Tibial artery (tissue), 4 donors: ENCODE measurements at places on chromosomes 4 and X.

GRCh38 chr4:69957209-69957608 lies 8.3 kb downstream of the CSN2 start:
- H3K4me1 ChIP-seq: no peaks in the 10 kb centered on the region
- no peaks in the 10 kb centered on the region for H3K27me3 ChIP-seq
- no peak overlapping the region for H3K27ac ChIP-seq
- H3K36me3 ChIP-seq: no peaks in the 10 kb centered on the region
- no peak for DNase-seq

GRCh38 chr4:76105652-76106051 lies 31.1 kb downstream of the ART3 start:
- no peak overlapping the region for H3K4me3 ChIP-seq
- H3K36me3 ChIP-seq: no peaks in the 10 kb centered on the region
- H3K4me1 ChIP-seq: no peaks in the 10 kb centered on the region
- H3K27me3 ChIP-seq: no peaks in the 10 kb centered on the region

- no peak for DNase-seq
- no peaks in the 10 kb centered on the region for H3K4me1 ChIP-seq
- no peaks in the 10 kb centered on the region for H3K27me3 ChIP-seq
Measured at GRCh38 chr4:68765876-68766275, 49.9 kb upstream of the UGT2B10 start.

DNA sequence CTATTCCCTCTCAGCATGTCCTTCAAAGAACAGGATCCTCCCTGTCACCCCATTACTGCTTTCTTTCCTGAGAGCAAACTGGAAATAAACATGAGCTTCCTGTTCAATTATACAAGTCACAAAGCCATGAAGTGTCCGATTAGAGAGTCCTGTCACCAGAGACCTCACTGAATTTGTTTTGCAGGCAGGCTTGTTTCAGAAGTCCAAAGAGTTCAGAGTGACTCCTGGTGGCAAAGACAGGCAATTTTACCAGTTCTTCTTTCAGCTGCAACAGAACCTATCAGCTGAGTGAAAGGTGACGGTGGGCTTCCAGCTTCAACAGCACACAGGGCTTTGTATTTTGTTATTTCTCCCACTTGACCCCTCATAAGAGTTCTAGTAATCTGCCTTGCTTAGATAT lies 6.4 kb downstream of the ELK1 start:
- no peak overlapping the region for H3K27ac ChIP-seq
- no peak overlapping the region for H3K4me3 ChIP-seq
- DNase-seq: no peak
- H3K4me1 ChIP-seq: peaks cover 9% of the 10 kb centered on the region

DNA sequence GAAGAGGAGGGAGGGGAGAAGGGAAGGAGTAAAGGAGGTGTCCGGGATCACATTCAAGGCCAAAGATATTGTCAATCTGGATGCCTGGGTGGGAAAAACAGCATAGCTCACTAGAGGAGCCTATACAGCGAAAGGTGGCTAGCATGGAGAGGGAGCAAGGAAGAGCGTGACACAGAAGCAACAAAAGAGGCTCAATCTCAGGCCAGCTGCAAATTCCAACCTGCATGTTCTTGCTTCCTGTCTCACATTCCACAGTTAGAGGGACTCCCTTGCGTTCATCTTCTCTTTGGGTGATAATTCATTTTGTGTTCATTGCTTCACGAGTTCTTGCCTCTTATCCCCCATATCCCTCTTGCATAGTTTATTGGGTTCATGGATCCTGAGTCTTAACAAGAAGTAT lies 3.0 kb upstream of the CLNK start:
- H3K4me1 ChIP-seq: no peaks in the 10 kb centered on the region
- no peak for DNase-seq
- H3K27ac ChIP-seq: no peak overlapping the region
- H3K36me3 ChIP-seq: no peaks in the 10 kb centered on the region
- no peaks in the 10 kb centered on the region for H3K27me3 ChIP-seq
- no peak overlapping the region for H3K4me3 ChIP-seq

DNA sequence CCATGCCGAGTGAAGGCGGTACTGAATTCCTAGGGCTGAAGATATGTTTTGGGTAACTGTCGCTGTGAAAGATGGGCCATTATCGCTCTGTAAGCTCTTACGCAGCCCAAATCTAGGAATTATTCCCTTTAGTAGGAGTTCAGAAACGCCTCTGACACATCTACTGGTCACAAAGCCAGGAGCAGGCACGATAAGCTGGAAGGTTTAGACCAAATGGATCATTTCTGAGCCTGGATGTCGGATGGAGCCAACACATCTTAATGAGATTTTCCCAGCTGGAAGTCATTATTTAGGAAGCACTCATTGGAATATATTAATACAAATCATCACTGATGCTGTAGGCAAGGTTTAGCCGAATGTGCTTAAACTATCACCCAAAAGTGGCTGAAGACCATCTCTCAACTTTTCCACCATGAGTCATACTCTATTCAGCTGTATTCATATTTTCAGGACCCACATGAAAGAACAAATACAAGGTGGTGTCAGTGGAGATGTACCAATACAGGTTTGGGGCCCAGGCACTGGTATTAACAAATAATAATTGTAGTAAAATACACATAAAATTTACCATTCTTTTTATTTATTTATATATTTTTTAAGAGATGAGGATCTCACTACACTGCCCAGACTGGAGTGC lies 34.2 kb upstream of the ATRX start:
- H3K4me1 ChIP-seq: no peaks in the 10 kb centered on the region
- no peak overlapping the region for H3K27ac ChIP-seq
- H3K36me3 ChIP-seq: peaks cover 6% of the 10 kb centered on the region
- H3K27me3 ChIP-seq: no peaks in the 10 kb centered on the region
- no peak overlapping the region for H3K4me3 ChIP-seq

DNA sequence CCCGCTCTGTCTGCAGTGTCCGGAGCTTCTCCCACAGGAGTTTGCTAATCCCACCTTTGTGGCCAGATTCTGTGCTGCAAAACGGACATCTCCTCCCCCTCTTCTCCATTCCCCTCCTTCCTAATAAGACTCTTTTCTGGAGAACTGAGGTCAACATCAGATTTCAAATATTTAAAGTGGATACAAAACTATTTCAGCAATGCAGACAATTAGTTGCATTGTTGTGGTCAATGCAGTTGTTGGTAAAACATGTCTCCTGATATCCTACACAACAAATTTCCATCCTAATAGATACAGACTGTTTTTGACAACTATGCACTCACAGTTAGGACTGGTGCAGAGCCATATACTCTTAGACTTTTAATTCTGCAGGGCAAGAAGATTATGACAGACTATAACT lies 5.1 kb upstream of the MCUB start:
- no peaks in the 10 kb centered on the region for H3K36me3 ChIP-seq
- no peak for DNase-seq
- no peak overlapping the region for H3K27ac ChIP-seq
- H3K27me3 ChIP-seq: no peaks in the 10 kb centered on the region
- peaks cover 4% of the 10 kb centered on the region for H3K4me1 ChIP-seq

DNA sequence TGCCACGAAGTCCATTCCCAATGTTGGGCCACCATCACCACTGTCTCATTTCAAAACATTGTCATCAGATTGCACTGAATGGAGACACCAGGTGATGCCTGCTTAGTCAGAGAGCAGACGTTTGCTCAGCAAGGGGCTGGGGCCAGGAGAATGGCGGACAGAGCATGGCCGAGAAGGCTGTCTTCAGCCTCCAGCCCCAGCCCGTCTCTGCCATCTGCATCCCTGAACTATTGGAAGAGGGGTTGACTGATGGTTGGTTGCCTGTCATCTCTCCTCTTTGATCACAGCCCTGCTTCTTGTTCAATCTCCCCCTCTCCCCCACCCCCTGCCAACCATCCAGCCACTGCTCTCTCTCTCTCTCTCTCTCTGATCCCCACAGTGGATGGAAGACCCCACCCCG lies 140.9 kb downstream of the SHOX start:
- no peaks in the 10 kb centered on the region for H3K36me3 ChIP-seq
- no peaks in the 10 kb centered on the region for H3K4me1 ChIP-seq
- DNase-seq: peak; percentile 6
- no peak overlapping the region for H3K4me3 ChIP-seq
- H3K27ac ChIP-seq: no peak overlapping the region

GRCh38 chr4:96183611-96184010 lies 343.7 kb downstream of the PDHA2 start:
- no peak for DNase-seq
- no peak overlapping the region for H3K4me3 ChIP-seq
- H3K27ac ChIP-seq: no peak overlapping the region

GRCh38 chr4:139977838-139978609 lies 176.0 kb downstream of the MAML3 start:
- no peaks in the 10 kb centered on the region for H3K27me3 ChIP-seq
- no peak overlapping the region for H3K4me3 ChIP-seq
- H3K27ac ChIP-seq: peak overlapping the region; percentile 71
- H3K4me1 ChIP-seq: no peaks in the 10 kb centered on the region

DNA sequence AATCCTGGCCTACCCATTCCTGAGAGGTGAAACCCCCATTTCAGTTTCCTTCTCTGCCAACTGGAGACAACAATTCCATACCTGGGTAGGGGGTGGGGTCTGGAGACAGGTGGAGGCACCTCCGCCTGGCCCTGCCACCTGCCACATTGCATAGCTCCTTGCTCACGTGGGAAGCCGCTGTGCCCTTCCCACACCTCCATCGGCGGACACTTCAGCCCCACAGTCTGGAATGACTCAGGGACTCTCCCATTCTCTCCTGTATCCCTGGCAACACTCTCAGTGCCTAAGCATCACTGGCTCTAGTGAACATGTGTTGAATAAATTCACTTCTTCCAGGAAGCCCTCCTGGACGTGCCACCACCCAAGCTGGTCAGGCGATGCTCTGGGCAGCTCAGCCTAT lies 21.7 kb downstream of the PPP2R2C start:
- no peak overlapping the region for H3K27ac ChIP-seq
- H3K4me3 ChIP-seq: no peak overlapping the region
- peaks cover 12% of the 10 kb centered on the region for H3K4me1 ChIP-seq
- DNase-seq: no peak
- H3K27me3 ChIP-seq: no peaks in the 10 kb centered on the region
- H3K36me3 ChIP-seq: no peaks in the 10 kb centered on the region

GRCh38 chrX:29662759-29663503 lies 552.4 kb upstream of the MAGEB2 start:
- peaks cover 22% of the 10 kb centered on the region for H3K4me1 ChIP-seq
- H3K36me3 ChIP-seq: no peaks in the 10 kb centered on the region
- no peak overlapping the region for H3K27ac ChIP-seq
- H3K27me3 ChIP-seq: no peaks in the 10 kb centered on the region
- no peak overlapping the region for H3K4me3 ChIP-seq
- no peak for DNase-seq

DNA sequence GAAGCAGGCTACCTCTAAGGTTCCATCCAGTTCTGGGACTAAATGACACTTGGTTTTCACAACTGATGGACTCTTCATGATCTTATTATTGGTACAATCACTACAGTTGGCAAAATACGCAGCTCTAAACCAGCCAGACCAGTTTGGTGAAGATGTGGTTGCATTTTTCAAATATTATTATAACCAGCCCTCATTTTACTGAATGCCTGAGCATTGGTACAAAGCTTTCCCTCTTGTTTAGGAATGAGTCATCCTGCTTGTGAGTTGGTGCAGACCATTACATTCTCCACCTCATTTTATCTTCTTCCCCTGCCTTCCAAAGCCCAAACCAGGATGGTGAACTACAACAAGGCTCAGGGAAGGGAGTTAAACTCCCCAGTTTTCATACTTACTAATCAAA lies 223.1 kb downstream of the KDR start:
- no peaks in the 10 kb centered on the region for H3K27me3 ChIP-seq
- no peaks in the 10 kb centered on the region for H3K4me1 ChIP-seq
- DNase-seq: no peak
- H3K36me3 ChIP-seq: no peaks in the 10 kb centered on the region

DNA sequence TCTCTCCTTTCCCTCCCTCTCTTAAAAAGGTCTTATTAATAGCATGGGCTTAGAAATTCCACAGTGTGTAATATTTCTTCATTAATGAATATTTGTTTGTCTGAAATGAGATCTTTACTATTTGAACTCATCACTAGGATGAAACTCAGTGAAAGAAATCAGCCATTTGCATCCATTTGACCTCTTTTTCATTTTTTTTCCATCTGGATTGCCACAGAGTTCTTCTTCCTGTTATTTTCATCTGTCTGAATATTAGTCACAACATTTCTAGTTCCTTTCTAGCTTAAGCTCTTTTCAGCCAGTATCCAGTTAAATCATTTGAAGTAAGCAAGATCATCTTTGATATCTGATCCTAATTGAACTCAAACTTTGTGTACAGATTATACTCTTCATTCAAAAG lies 69.2 kb upstream of the PLS3 start:
- no peak overlapping the region for H3K4me3 ChIP-seq
- DNase-seq: no peak

GRCh38 chr4:55004831-55005230 lies 120.6 kb downstream of the KDR start:
- H3K4me1 ChIP-seq: peaks cover 27% of the 10 kb centered on the region
- no peak overlapping the region for H3K4me3 ChIP-seq
- no peak for DNase-seq
- H3K36me3 ChIP-seq: no peaks in the 10 kb centered on the region
- peak overlapping the region; percentile 14 for H3K27ac ChIP-seq
- no peaks in the 10 kb centered on the region for H3K27me3 ChIP-seq

GRCh38 chr4:111812114-111812513 lies 333.1 kb upstream of the FAM241A start:
- H3K36me3 ChIP-seq: no peaks in the 10 kb centered on the region
- H3K4me3 ChIP-seq: no peak overlapping the region
- no peak overlapping the region for H3K27ac ChIP-seq
- no peak for DNase-seq

DNA sequence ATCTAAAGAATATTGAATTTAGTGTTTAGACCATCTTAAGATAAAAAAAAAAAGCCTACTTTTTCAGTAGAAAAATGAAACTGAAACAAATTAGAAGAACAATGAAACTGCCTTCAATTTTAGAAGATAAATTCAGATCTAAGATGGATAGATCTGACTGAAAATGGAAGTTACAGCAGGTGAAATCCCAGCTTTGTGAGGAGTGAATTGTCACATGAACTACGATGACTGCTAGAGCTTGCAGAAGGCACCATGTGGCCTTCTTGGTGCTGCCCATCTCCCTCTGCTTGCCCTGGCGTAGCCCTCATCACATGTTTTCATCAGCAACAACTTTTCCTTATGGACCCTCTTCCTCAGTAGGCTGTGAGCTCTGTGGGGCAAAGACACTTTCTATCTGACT lies 51.4 kb upstream of the EMCN start:
- no peaks in the 10 kb centered on the region for H3K27me3 ChIP-seq
- no peak for DNase-seq
- H3K4me3 ChIP-seq: no peak overlapping the region
- H3K4me1 ChIP-seq: no peaks in the 10 kb centered on the region

- no peaks in the 10 kb centered on the region for H3K36me3 ChIP-seq
- no peak overlapping the region for H3K4me3 ChIP-seq
- no peak for DNase-seq
- H3K4me1 ChIP-seq: no peaks in the 10 kb centered on the region
- no peak overlapping the region for H3K27ac ChIP-seq
- H3K27me3 ChIP-seq: no peaks in the 10 kb centered on the region
Measured at GRCh38 chr4:107792711-107793110, 32.0 kb upstream of the SGMS2 start.
